Bronchus fibroblast of lung (primary cell): ENCODE measurements at places on chromosomes 2 and 18. TPM values are rescaled to one million over a fixed set of nuclear protein-coding genes. Genes with fewer than 3 reads are reported as not detected.

Gene ANKRD36B
- total RNA-seq: 3.7 and 4.0 TPM in 2 replicates

Gene PRSS56
- not detected in 2 replicates for total RNA-seq

Gene MROH2A
- not detected in 2 replicates for total RNA-seq

Gene ATL2
- 29.7 and 39.0 TPM in 2 replicates for total RNA-seq

Gene EPG5
- total RNA-seq: 20.7 and 21.7 TPM in 2 replicates

Gene NGEF
- total RNA-seq: 1.9 and 2.2 TPM in 2 replicates

Gene ALPG
- total RNA-seq: not detected in 2 replicates

Gene TTC32
- total RNA-seq: 3.0 and 5.1 TPM in 2 replicates

Gene EMX1
- not detected in 2 replicates for total RNA-seq

Gene GRHL1
- 0.50 and 0.74 TPM in 2 replicates for total RNA-seq

Gene HRH4
- total RNA-seq: not detected in 2 replicates

Gene NPPC
- not detected in 2 replicates for total RNA-seq

Gene CHRNG
- total RNA-seq: not detected in 2 replicates

Gene EEF1B2
- total RNA-seq: 606 and 608 TPM in 2 replicates
